Activated CD8-positive, alpha-beta memory T cell treated with anti-CD3 and anti-CD28 coated beads for 1 hour (primary cell): ENCODE measurements at places on chromosomes 5 and 9.

DNA sequence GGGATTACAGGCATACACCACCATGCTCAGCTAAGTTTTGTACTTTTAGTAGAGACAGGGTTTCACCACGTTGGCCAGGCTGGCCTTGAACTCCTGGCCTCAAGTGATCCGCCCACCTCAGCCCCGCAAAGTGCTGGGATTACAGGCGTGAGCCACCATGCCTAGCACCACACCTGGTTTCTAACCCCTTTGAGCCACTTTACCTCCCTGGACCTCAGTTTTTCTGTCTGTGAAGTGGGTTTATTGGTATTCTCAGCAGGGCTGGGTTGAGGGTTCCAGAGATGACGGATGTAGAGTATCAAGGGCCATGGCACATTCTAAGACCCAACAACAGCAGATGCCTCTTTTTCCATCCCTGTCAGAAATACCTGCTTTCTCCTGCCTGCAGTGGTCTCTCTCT is 38.6 kb downstream of the AMBP start:
- no peak for DNase-seq

DNA sequence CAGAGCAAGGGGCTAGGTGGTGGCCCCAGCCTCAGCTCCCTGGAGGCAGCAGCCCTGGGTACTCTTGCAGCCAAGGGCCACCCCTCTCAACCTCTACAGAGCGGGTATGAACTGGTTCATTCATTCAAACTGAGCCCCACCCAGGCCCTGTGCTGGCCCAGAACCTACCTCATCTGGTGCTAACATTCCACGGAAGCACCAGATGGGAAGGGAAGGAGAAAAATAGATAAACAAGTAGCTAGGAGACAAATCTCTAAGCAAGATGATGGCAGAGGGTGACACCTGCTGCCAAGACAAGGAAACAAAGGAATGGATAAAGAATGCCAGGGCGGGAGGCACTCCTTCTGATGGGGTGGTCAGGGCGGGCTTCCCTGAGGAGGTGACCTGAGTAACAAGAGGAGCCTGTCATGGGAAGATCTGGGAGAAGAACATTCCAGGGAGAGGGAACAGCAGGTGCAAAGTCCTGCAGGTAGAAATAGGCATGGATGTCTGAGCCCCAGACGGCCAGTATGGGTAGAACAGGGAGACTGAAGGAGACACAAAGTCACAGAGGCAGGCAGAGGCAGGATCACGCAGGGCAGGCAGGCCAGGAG is 6.1 kb downstream of the ST6GALNAC4 start:
- DNase-seq: no peak

DNA sequence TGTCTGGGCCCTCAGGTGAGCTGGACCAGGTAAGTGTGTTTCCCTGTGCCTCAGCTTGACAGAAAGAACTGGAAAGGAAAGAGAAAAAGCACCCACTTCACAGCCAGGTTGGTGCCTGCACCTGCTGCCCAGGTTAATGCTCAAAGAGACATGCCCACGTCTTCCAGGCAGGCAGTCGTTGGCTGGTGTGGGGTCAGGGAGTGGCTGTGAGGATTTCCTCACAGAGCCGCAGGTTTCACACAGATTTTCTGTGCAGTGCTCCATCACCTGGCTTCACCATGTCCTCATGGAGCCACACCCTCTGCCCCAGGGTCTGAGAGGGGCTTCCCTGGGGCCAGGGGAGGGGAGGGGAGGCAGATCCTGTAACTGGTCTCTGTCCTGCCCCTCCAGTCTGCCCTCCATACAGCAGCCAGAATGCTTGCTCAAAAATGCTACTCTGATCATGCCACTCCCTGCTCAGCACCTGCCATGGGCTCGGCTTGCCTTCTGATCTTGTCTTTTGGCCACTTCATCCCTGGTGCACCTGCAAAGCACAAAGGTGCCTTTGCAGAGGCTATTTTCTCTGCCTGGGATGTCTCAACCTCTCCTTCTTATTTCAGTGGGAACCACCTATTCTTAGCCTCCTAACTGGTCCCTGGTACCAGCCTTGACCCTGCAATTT is 82.5 kb upstream of the UBTD2 start:
- no peak for DNase-seq

GRCh38 chr5:4584982-4585381 is 555.1 kb upstream of the ADAMTS16 start:
- no peak for DNase-seq

DNA sequence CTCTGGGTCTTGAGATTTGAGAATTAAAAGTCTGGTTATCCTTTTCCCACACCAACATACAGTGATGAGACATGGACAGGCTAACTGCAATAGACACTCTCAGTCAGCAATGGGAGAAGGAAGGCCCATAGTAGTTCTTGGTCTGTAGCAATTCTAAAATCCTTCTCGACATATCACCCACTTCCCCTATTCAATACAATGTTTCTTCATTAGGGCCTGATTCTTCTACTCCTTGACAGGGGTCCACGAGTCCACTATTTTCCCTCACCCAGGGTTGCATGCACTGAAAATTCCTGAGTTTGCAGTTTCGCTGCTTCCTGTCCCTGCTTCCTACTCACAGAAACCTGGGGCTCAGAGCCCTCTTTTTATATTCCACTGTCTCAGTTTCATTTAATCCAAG is 402.8 kb downstream of the MAT2B start:
- no peak for DNase-seq
